Glutamatergic neuron (in vitro differentiated cells): ENCODE measurements at places on chromosomes 7 and 10. TPM values are rescaled to one million over a fixed set of nuclear protein-coding genes. Genes with fewer than 3 reads are reported as not detected.

EEPD1 gene
- 63.9 TPM for total RNA-seq

PPP1R3C gene
- 19.4 TPM for total RNA-seq

COX15 gene
- total RNA-seq = 41.5 TPM

UPK3B gene
- total RNA-seq = 6.5 TPM

DNA sequence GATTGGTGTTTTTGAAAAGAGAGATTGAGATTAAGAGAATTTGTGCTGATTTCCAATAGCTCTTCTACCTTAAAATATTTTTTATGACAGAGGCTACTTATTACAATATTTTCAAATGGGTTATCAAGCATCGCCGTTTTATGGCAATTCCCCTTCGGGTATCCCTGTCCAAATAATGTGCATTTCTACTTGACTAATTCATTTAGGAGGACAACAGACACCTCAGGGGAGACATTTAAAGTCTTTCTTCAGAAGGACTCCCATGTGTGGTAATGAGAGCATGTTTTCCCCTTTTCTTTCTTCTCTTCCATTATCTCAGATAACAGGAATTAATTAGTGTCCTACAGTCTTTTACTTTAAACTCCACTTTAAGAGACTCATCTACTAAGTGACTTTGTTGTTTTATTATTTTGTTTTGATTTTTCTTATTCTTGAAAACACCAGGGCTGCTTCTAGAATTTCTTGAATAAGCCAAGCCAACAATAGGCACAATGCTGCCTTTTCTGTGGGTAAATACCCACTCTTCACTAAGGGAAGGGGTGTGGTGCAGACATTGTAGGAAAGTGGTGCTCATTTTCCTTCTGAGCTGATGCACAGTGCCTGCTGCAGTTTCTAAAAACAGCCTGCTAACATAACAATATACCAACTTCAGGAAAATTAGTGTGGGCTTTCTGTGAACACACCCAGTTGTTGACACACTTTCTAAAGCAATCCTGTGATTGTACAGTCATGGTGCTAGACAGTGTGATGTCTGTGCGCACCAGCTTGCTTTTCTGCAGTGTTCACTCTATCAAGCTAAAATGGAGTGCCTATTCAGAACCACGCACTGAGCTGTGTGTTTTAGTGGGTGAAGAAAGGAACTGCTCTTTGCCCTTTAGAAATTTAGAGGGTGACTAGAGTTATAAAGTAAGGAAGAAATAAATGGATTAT, 597.7 kb downstream of the NRG3 start:
- H3K27ac ChIP-seq = no peak overlapping the region
- H3K27me3 ChIP-seq = no peaks in the 10 kb centered on the region
- H3K36me3 ChIP-seq = no peaks in the 10 kb centered on the region
- H3K4me3 ChIP-seq = no peak overlapping the region

DNA sequence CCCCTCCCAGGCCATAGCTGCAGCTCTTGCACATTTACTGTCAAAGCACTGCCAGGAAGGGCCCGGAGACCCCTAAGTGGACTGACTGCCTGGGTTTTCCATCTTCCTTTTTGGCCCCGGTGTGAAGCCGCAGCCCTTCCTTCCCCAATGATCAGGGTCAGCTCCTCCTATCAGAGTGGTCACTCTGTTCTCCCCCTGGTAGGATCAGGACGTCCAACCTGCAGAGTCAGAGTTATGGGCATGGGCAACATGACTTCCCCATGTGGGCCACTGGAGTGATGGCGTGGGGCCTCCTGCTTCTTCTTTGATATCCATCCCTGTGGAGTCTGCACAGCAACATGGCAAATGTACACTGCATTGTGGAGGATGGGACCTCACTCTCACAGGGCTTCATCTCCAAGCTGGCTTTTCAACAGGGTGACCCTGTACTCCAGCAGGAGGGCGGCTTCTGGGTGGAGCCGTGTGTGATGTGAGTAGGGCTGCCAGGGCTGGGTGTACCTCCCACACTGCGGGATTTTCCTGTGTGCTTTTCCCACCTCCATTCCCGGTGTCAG, 6.4 kb upstream of the RAMP3 start:
- DNase-seq = no peak
- H3K4me1 ChIP-seq = peaks cover 2% of the 10 kb centered on the region
- H3K27ac ChIP-seq = no peak overlapping the region
- H3K4me3 ChIP-seq = no peak overlapping the region
- H3K36me3 ChIP-seq = no peaks in the 10 kb centered on the region

DNA sequence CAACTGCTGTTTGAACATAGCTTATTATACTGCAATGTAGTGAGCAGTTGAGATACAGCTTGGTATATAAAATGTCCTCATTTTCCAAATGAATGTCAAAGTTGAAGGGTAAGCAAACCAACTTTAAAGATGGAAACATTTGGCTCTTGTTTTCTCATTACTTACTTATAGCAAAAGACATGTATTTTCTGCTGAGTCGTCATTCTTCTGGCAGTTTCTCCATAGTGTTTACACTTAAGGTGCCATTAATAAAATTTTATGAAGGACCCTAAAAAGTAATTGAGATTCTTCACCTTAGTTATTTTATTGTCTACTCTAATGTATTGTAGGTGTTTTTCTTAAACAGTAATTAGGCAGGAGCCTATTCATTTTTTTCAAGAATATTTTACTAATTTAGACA, 68.6 kb downstream of the INSYN2A start:
- no peaks in the 10 kb centered on the region for H3K36me3 ChIP-seq
- H3K27ac ChIP-seq = no peak overlapping the region
- H3K4me1 ChIP-seq = peaks cover 19% of the 10 kb centered on the region
- H3K4me3 ChIP-seq = no peak overlapping the region
- H3K27me3 ChIP-seq = peaks cover 11% of the 10 kb centered on the region
- no peak for DNase-seq

DNA sequence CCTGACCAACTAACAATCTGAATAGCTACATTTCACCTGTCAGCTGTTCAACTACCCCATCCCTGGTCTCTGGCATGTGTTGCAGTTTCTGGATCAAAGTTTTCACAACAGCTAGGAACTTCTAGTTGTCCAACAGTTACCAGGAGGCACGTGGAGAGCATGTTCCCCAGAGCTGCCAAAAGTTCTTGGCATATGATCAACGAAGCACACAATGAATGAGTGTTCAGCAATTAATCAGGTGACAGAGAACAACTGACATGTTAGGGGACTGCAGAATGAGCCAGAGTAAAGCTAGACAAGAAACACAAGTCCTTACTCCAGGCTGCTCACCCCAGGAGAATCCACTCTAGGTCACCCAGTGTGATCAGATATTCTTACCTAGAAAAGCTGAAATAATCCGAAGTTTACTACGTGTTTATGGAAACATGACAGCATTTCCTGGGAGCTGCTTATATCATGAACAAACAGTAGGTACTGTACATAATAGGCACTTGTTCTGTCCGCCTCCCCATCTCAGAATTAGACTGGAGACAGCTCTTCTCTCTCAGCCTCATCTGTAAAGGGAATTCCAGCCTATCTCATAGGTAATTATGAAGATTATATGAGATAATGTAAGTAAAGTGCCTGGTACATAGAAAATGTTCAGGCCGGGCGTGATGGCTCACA, 50.6 kb downstream of the ZNF438 start:
- DNase-seq = no peak
- H3K27me3 ChIP-seq = no peaks in the 10 kb centered on the region
- no peak overlapping the region for H3K4me3 ChIP-seq
- H3K36me3 ChIP-seq = peaks cover 16% of the 10 kb centered on the region
- H3K27ac ChIP-seq = no peak overlapping the region

GRCh38 chr10:89923661-89924060, 222.3 kb downstream of the KIF20B start:
- H3K36me3 ChIP-seq = no peaks in the 10 kb centered on the region
- H3K27ac ChIP-seq = no peak overlapping the region
- DNase-seq = no peak
- H3K4me3 ChIP-seq = no peak overlapping the region
- H3K27me3 ChIP-seq = no peaks in the 10 kb centered on the region

DNA sequence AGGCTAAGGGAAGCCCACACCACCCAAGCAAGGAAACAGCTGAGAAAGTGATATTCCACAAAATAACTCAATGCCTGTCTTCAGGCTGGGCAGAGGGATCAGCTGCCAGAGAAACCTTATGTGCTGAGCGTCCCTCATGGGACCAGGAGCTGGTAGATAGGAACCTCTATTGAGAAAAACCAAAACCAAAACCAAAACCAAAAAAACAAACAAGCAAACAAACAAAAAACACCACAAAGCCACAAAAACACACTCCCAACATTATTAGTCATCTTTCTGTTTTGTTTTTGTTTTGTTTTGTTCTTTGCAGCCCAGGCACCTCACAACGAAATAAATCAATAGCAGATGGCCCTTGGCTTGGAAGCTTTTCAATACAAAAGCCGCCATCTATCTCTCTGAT, 760.8 kb upstream of the CELF2 start:
- no peak overlapping the region for H3K4me3 ChIP-seq
- H3K27me3 ChIP-seq = no peaks in the 10 kb centered on the region
- peaks cover 8% of the 10 kb centered on the region for H3K36me3 ChIP-seq
- no peak for DNase-seq

- H3K27me3 ChIP-seq = peaks cover 2% of the 10 kb centered on the region
- no peak overlapping the region for H3K27ac ChIP-seq
- no peaks in the 10 kb centered on the region for H3K4me1 ChIP-seq
- H3K36me3 ChIP-seq = no peaks in the 10 kb centered on the region
- no peak for DNase-seq
- H3K4me3 ChIP-seq = no peak overlapping the region
These were observed 116.8 kb downstream of the DNAJB9 start for GRCh38 chr7:108686494-108686893.
